SW 1271 (cell line): ENCODE measurements at places on chromosomes 11 and 22.

GRCh38 chr11:119727523-119728151 is 1.4 kb downstream of the NECTIN1 start:
- DNase-seq = no peak

GRCh38 chr22:26671317-26672059 is 14.1 kb downstream of the MIAT start:
- DNase-seq = no peak

- no peak for DNase-seq
These were observed 25.4 kb downstream of the MAML2 start for GRCh38 chr11:96317571-96317970.

DNA sequence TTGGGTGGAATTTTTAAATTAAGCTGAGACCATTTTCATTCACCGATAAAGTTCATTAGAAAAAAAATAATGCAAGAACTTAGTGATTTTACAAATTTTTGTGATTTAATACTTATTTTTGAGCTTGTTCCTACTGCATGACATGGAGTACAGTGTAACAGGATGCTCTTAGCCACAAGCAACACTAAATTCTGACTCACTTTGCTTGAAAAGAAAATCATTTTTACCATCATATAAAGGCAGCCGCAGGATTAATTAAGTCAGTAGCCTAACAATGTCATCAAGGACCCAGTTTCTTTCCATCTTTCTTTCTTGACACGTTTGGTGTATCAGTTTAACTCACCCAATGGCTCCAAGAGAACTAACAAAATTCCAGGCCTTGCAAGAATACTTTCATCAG is 540.3 kb upstream of the LUZP2 start:
- DNase-seq = no peak

GRCh38 chr11:12287374-12288211 is 89.8 kb upstream of the PARVA start:
- DNase-seq = peak; percentile 69

GRCh38 chr11:122187373-122188165 is 71.6 kb upstream of the BLID start:
- no peak for DNase-seq

DNA sequence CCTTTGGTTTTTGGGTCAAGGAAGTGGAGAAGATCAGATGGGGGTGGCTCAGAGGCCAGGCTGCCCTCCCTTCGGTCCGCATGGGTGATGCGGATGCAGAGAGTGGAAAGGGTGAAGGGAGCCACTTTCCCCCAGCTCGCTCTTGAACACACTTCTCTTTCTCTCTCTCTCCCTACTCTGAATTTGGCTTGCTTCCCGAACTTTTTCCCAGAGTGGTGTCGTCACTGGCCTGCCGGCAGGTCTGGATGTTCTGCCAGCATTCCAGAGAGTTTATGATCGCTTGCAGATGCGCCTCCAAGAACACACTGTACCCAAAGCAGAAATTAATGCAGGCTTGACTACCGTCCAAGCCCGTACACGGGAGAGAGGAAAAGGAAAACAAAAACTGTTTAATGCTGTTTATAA is 103.2 kb downstream of the ZBTB16 start:
- no peak for DNase-seq

DNA sequence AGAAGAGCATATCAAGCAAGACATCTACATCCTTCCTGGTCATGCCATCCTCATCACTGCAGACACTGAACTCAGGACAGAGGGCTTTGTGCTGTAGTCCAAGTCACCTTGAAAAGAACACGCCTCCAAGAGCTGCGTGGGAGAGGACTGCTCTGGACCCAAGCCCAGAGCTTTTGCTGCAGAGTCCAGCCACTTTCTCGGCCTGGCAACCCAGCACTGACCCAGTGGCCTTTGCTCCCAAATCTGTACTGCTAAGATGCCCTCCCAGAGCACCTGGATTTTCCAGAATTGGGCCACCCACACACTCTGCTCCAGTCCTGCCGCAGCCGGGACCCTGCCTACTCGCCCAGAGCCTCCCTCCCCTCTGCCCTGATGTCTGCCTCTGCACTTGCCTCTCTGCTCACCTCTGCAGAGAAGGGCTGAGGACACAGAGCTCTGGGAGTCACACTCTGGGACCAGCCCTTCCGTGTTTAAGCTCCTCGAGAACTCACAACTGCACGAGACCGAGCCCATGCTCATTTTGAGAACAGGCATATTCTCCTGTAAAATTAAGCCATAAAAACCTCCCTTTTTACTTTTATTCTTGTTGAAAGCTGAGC is 83.8 kb upstream of the CSNK2A3 start:
- no peak for DNase-seq

- DNase-seq = peak; percentile 51
These were observed 60.2 kb downstream of the BRD1 start for GRCh38 chr22:49767355-49768062.

- no peak for DNase-seq
These were observed 158.1 kb upstream of the ARHGAP42 start for GRCh38 chr11:100528872-100529416.

GRCh38 chr22:44411226-44412135 is 86.6 kb downstream of the RTL6 start:
- DNase-seq = no peak

- no peak for DNase-seq
These were observed 19.4 kb downstream of the RELT start for GRCh38 chr11:73395297-73396208.

DNA sequence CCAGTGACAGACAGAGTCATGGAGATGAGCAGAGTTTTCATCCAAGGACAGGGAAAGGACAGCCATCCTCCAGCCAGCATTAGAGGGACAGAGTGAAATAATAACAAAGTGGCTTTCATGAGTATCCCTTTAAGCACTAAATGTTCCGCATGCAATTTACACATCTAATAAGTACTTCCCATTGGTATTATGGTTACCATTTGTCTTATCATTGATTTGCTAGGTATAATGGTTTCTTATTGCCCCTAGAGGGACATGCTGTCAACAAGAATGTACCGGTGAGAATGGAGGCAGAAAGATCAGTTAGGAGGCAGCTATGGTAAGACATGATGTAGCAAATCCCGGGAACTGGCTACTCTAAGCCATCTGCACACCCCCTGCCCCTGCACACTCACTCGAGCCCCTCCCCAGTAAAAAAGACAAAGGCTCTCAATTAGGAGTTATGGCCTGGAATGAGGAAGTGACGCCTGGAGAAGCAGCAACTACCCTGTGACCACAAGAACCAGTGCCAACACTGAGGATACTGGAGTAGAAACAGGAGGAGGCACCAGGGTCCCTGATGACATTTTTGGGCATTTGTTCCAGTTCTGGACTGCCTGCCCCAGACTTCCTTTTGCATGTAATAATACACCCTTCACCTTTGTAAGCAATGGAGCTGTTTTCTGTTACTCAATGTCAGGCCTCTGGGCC is 30.2 kb upstream of the HMGXB4 start:
- no peak for DNase-seq

GRCh38 chr22:36571991-36572390 is 43.0 kb upstream of the EIF3D start:
- DNase-seq = no peak

DNA sequence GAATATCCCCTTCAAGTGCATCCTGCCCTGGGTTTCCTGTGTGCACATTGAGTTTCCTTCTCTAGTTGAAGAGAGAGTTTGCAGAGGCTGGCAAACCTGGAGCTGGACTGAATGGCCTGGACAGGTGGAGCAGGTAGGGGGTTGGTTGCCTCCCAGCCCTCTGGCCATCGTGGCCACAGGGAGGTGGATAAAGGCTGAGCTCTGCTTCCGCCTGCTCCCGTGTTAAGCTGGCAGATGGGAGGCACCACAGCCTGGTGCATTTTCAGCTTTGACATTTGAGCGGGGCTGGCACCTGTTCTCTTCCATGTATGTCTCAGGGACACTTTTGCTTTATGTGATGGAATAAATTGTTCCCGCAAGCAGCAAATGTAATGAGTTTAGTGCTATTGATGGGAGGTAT is 11.1 kb downstream of the MICAL2 start:
- no peak for DNase-seq

- no peak for DNase-seq
These were observed 70.9 kb downstream of the DBX1 start for GRCh38 chr11:20089367-20089766.

GRCh38 chr11:112655371-112655770 is 305.8 kb upstream of the NCAM1 start:
- no peak for DNase-seq

DNA sequence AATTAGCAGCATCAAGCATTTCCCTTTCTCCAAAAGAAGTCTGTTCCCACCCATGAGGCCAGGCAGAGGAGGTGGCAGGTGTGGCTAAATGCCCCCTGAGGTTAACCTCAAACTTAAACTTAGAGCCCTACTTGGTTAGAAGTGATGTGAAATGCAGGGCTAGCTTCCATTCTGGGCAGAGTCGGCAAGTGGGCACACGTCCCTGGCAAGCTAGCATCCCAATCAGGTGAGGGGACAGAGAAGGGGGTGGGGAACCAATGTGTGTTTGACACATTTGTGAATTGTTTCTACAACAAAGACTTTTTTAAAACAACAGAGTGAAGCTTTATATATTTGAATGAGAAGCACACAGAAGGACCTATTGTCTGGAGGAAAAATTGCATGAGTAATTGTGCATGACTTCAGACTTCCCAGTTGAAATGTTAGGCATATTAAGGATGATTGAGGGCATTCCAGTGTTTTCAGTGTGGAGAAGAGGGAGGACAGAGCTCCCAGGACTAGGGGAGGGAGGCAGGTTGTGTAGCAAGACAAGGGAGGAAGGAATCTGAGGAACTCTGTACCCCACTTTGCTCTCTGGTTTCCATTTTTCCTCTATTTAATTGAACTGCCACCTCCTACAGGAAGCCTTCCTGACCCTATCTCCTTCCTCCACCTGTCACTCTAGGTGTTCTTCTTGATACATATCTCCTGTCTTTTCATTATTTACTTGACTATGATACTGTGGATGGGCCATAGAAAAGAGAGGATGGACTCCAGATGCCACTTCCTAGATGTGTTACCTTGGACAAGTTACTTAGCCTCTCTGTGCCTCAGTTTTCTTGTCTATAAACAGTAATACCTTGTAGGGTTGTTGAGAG is 83.3 kb upstream of the PICALM start:
- no peak for DNase-seq

DNA sequence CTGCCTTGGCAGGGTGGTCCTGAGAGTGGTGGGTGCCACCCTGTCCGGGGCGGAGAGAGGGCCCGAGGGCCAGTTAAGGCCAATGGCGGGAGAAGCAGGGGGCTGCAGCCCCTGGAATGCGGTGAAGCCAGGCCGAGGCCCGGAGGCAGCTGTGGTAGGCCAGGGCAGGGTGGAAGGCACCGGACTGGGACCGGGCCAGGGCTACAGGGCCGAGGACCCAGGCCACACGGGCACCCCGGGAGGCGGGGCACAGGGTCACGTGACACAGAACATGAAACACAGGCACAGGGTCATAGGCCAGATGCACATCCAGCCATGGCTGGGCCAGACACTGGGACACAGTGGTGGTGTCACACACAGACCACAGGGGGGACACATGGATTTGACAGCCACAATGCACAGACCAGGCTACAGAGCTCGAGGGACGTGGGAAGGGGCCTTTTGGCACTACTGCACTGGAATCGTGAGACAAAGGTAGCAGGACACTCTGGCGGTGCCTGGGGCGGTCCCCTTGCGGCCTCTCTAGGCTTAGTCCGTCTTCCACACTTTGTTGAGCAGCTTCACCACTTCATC is 2.8 kb downstream of the SLC25A1 start:
- no peak for DNase-seq

DNA sequence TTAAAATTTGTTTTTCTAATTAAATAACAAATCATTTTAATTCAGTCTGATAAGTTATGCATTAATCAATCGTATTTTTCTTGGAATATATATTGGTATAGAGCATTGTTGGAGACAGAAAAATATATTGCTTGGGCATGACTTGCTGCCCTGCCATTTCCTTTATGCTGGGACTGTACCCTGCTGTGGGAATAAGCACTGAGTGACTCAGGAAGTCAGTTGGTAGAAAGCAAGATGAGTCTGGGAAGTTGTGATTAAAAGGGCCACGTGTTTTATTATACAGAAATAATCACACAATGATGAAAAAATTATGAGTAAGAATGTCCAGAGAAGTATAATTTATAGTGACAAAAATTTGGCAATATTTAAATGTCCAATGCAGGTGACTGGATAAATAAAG is 139.5 kb downstream of the KIF18A start:
- DNase-seq = no peak

DNA sequence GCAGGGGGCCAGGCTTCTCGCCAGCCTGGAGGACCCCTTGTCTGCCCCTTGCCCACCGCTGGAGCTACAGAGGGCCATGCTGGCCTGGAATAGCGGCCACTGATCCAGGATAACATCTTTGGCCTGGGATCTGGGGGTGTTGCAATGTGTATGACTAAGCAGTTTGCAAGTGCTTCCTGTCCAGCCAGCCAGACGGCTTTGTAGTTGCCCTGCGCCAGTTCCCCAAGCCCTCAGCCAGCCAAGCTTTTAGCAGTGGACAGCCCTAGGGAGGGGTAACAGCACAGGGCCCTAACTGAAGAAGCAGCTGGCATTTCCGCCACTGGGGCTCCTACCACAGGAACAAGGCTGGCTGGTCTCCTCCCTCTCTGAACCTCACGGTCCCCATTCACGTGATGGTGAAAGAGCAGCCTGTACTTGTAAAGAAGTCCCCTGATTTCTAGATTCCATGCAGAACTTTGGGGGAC is 32.1 kb downstream of the UQCR10 start:
- DNase-seq = peak; percentile 21

- no peak for DNase-seq
These were observed 48.2 kb downstream of the ELFN2 start for GRCh38 chr22:37379085-37379484.

DNA sequence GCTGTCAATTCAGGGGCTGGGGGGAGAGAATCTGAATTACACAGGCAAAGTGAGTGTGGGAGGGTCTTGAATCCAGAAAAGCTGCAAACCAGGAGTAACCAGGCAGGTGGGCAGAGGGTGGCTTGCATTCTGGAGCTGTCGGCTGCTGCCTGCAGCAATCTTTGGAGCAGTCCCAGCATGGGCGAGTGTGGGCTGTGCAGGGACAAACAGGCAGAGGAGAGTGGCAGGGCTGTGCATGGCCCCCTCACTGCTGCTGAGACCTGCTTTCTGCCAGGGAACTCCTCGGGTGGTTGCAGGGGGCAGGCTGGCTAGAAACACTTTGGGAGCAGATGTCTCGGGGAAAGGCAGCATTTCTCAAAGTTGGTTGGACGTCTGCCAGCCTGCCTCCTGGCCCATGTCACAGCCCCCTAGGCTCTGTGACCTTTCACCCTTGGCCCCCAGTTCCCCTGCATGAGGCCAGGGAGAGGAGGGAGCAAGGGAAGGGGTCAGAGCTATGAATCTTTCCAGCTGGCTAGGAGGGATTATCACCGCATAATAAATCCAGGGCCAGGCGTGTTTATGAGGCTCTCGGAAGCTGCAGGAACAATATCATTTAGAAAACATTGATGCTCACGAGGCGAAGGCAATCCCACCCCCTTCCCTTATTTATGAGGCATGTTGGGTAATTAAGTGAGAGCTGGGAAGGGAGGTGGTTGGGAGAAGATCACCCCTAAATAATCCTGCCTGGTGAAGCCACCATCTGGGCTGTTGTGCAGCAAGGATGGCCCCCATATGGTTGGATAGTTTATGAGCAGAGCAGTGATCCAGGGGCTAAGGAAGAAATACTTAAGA is 212.3 kb upstream of the NCAM1 start:
- no peak for DNase-seq

DNA sequence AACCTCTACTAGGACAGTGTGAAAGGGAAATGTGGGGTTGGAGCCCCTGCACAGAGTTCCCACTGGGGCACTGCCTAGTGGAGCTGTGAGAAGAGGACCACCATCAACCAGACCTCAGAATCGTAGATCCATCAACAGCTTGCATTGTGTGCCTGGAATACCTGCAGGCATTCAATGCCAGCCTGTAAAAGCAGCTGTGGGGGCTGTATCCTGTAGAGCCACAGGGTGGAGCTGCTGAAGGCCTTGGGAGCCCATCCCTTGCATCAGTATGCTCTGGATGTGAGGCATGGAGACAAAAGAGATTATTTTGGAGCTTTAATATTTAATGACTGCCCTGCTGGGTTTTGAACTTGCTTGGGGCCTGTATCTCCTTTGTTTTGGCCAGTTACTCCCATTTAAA is 46.3 kb downstream of the PGR start:
- DNase-seq = no peak
